Central memory CD4-positive, alpha-beta T cell (primary cell): ENCODE measurements at places on chromosomes 6 and 20.

- no peak for DNase-seq
These were observed 1414.1 kb upstream of the EYS start for GRCh38 chr6:67121115-67121514.

GRCh38 chr6:114119056-114119455 lies 148.1 kb upstream of the HDAC2 start:
- no peak for DNase-seq

DNA sequence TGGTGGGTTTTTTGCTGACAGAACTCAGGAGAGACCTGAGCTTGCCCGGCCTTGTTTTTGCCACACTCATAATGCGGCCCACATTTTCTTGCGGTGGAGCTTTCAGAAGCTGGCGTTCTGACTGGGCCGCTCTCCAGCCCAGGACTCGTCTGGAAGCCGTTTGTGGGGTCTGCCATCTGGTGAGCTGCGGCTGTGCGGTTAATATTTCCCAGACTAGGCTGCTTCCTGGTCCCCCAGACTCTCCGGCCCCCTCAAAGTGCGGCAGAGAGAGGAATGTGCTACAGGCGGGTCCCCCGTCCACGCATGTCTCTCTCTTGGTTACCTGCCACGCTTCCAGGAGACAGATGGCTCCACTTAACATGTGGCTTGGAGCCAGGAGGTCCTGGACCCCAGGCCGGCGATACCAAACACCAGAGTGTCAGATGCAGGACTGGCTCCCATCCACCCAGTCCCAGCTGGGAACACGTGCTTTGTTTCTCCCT lies 128.9 kb upstream of the PMEPA1 start:
- no peak for DNase-seq

GRCh38 chr20:40173872-40174271 lies 515.2 kb downstream of the MAFB start:
- no peak for DNase-seq

GRCh38 chr20:32832664-32833063 lies 12.9 kb downstream of the MAPRE1 start:
- DNase-seq = peak; percentile 44

DNA sequence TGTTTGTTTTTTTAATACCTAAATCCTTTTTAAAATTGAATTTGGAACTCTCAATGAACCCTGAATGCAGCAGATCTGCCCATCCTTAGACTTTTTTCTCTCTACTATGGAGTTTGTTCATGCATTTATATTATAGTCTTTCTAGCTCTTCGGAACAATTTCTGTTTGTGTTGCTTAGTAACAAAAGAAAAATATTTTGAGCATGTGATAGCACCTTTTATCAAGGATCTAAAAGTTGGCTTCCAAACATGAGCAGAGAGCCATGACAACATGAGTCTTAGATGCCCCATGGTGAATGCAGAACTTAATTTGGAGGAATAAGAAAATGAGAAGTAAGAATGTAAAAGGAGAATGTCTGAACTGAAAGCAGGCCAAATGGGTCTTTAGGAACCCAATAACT lies 133.7 kb downstream of the EDN1 start:
- no peak for DNase-seq

- DNase-seq = no peak
These were observed 124.1 kb upstream of the RPS6KA2 start for GRCh38 chr6:166751051-166751595.

- DNase-seq = no peak
These were observed 139.9 kb downstream of the GRM4 start for GRCh38 chr6:34005901-34006531.

- DNase-seq = no peak
These were observed 101.1 kb upstream of the CLDN20 start for GRCh38 chr6:155162682-155163081.

DNA sequence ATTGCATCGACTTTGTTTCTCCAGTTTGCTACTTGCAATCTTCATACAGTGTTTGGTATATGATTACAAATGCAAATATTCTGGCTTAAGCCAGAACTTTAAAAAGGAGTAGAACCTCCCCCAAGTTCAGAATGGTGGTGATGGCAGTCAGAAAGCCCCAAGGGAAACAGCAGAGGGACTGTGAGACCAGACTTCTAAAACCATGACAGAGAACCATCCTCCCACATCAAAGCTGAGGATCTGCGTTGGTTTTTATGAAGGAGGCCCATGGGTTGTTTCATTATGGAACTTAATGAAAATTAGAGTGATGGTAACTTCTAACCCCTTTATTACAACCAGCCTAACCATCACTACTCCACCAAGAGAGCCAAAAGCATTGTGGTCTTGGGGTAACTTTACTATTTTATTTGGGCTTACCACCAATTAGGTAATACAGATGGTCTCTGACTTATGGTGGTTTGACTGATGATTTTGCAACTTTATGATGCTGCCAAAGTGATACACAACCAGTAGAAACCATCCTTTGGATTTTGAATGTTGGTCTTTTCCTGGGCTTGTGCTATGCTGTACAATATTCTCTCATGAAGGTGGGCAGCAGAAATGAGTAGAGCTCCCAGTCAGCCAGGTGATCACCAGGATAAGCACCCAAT lies 10.9 kb upstream of the MRS2 start:
- DNase-seq = no peak

GRCh38 chr6:74597840-74598239 lies 608.0 kb downstream of the COL12A1 start:
- DNase-seq = no peak

- no peak for DNase-seq
These were observed 23.6 kb upstream of the FBXL4 start for GRCh38 chr6:98971303-98971702.

DNA sequence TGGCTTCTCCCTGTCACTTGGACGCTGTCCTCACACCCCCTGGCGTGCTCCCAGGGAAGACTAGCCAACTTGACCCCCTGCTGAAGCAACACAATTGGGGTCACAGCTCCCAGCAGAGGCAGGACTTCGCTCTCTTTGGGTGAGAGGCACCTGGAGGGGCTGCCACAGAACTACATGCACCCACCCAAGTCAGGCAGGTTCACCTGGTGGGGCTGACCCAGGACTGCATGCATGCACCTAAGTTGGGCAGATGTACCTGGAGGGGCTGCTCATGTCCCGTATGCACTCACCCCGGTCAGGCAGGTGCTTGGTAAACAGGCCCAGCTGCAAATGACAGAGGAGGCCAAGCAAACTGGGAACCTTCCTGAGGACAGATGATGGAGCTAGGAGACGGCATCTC lies 154.3 kb upstream of the RPS6KA2 start:
- DNase-seq = no peak

DNA sequence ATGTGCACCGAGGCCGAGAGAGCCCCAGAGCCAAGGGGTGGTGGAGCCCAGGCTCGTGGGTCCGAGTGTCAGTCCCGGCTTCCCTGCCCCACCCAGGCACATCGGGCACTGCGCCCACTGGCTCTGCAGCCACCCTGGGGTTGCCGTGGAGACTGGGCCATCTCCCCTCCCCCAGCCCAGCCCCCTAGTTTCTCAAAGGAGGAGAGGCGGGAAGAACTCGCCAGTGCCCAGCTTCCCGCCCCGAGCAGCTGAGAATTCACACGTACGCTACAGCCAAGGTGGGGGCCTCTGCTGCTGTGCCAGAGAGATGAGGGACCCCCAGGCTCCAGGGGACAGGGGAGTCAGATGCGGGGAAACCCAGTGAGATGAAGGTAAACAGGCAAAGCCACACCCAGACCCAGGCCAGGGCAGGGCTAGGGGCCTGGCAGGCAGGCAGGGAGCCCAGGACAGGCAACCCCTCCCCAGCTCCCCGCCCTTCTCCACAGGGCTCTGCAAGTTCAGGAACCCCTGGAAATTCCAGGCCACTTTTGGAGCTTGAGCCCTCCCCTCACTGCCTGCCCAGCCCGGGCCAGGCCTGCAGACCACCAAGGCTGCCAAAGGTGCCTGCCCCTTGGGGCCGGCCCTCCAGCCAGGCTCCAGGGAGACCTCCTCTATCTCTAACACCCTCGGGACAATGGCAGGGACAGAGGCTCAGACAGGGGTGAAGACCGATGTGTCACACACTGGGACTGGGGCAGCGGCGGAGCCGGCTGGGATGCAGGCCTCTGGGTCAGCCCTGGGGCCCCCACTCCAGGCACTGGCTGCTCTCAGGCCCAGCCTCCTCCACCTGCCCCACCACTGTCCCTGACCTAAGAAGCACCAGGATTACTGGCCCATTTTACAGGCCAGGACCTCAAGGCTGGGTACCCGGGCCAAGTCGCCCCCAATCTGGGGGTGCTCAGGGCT lies 6.0 kb downstream of the LAMA5 start:
- no peak for DNase-seq

DNA sequence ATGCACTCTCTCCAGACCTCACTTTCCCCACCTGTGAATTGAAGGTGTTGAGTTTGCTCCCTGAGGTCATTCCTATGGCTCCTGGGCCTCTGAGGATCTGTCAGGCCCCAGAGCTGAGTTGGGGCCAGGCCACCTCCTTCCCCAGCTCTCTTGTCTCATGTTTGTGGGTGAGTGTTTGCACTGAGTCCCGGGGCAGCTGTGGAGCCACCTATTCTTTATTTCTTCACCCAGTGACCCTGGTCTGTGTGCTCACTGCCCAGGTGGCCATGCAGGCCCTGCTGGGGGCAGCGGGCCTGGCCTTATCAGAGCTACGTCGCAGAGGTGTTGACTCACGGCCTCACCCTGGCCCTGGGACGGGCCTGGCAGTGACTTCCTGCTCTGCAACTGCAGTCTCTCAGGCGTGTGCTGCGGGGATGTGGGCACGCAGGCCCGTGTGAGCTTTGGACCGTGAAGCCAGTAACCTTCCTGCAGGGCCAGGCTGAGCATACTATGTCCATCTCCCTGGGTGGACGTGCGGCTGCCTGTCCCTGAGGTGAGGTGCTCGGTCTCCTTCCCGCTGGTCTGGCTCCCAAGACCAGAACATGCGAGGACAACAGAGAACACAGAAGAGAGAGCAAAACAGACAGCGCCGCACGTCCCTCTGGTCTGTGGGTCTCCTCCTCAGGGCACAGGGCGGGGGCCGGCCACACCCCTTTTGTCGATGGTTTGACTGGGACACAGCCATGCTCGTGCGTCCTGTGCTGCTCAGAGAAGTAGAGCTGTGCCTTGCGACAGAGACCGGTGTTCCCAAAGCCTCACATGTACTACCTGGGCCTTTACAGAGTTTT lies 12.1 kb downstream of the TMEM181 start:
- DNase-seq = no peak

- DNase-seq = no peak
These were observed 177.0 kb downstream of the TTLL2 start for GRCh38 chr6:167501831-167502385.

GRCh38 chr20:1462834-1463233 lies 3.8 kb downstream of the NSFL1C start:
- no peak for DNase-seq

DNA sequence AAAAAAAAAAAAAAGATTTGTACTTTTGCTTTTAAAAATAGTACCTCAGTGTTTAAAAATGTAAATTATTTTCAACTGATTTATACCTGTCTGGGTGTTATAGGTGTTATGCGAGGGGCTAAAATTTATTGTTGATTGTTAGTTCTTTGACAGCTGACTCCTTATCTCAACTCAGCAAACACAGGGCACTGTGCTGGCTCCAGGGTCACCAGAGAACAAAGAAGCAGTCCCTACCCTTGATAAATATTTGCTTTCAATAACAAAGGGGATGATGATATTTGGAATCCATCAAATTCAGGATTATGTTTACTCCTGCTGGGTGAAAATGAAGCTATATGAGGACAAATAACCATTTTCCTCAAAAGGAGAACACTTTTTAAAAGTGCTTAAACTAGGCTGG lies 34.2 kb upstream of the KAT14 start:
- no peak for DNase-seq

DNA sequence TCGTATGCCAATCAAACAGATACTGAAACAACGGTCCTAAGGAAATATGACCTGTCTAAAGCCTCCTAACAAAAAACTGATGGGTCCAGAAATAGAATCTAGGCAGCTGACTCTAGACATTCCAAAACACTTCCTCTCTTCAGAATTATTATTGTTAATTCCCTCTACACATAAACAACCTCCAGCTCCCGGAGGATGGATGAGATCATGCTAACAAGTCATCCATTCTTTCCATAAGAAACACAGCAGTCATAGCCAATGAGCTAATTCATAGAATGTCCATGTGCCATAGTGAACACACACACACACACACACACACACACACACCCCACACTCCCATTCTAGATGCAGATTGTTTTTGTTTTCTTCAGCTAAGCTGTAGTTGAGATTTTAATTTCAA lies 44.3 kb downstream of the HDGFL1 start:
- DNase-seq = no peak

GRCh38 chr6:122887941-122888340 lies 98.9 kb downstream of the SMPDL3A start:
- DNase-seq = no peak

DNA sequence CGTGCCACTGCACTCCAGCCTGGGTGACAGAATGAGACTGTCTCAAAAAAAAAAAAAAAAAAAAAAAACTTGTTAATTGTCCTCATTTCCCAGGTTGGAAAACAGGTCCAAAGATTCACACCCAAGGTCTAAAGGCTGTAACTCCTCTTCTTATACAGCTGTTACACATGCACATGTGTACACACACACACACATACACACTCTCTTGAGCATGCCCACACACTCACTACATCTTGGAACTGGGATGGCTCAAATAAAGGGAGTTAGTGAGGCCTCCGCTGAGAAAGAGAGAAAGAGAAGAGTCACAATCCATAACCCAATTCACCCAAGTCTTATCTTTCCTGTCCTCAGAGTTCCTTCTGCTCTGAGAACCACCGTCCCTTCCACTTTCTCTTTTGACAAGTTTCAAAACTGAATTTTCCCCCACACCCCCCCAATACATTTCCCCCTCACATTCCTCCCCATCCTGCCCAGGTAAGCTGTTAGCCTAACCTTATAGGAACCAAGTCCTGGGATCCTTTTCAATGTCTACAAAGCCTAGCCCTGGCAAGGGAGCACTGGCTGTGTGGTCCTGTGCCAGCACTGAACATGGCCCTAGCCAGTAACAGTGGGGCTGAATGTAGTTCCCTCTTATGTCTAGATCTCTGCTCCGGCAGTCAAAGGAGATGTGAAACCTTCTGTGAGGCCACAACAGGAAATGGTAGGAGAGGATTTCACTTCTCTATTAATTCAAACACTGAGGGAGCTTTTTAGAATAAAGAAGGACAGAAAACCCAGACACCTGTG lies 3.2 kb upstream of the HLA-DMB start:
- peak; percentile 41 for DNase-seq

- no peak for DNase-seq
These were observed 127.3 kb downstream of the TENT5A start for GRCh38 chr6:81625216-81625615.

DNA sequence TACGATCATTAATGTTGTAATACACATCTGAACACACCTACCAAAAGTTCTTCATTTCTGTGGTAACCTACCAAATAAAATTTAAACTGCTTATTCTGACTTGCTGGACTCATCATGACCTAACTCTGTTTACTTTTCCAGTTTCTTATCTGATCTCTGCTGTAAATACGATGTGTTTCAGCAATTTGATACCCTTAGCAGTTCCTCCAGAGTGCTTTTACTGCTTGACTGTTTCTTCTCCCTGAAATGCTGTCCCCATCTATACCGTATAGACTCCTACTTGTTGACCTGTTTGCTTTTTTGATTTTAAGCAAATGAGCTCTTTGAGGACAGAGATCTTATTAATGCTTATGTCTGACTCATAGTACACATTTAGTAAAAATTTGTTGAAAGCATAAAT lies 119.5 kb downstream of the SCAF8 start:
- no peak for DNase-seq
